ENCODE measurements at places on chromosomes 4 and X. TPM values are rescaled to one million over a fixed set of nuclear protein-coding genes. Genes with fewer than 3 reads are reported as not detected.

DNA sequence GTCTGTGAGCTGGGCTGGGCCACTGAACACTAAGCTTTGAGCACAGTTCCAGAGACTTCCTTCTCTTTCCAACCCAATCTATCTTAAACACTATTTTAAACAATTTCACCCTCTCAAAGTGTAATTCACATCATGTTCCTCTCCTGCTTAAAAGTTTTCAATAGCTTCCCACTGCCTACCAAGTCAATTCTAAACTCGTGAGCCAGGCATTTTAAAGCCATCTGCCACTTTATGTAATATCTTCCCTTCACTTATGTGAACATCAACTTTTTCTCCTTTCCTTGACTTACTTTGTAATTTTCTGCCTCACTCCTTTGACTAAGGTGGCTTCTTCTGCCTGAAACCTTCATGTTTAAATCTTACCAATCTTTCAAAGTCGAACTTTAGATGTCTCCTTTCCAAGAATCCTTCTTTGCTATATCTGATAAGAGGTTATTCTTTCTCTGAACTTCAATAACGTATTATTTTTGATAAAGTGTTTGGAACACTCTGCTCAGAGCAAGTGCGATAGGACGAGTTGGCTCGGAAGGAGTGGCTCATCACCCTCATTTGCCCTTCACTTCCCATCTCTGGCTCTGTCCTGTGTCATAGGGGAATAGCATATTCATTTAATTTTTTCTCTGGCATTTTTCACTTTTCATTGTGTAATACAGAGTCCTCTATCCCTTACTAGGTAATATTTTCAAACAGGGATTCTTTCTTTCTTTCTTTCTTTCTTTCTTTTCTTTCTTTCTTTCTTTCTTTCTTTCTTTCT, 13.0 kb upstream of the SPARCL1 start:
- DNase-seq: no peak

GRCh38 chr4:71558248-71558647, 219.4 kb downstream of the SLC4A4 start:
- no peak for DNase-seq

NPY2R gene
- not detected for total RNA-seq

DNA sequence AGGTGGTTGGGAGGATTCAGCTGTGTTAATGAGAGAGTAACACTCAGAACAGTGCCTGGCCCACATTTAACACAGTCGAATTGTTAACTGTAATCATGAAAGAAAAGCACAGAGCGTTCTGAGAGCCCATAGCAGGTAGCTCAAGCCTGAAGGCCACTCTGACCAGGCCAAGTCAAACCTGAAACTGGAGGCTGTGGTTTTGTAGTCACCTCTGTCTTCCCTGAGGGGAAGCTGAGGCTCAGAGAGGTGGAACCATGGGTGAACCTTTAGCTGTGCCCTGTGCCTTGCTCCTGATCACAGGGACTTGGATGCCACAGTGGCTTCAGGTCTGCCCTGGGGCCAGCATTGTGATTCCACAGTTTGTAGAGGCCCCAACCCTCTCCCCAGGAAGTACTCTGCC, 16.6 kb upstream of the UBA1 start:
- DNase-seq: no peak

- no peak for DNase-seq
Observed at GRCh38 chrX:26376037-26376708, 160.2 kb downstream of the MAGEB5 start.

DNA sequence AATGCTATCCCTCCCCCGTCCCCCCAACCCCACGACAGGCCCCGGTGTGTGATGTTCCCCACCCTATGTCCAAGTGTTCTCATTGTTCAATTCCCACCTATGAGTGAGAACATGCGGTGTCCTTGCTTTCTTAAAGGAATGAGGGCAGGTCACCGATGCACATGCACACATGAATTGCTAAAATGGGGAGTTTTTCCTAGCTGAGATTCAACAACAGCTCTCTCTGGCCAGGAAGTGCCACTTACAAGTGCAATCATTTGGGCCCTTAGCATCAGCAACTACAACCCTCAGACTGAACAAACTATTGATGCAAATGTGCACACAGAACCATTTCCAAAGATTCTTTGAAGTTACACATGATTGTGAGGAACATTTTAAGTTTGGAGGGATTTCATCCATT, 95.7 kb upstream of the IQCM start:
- no peak for DNase-seq

CTAG1B gene
- total RNA-seq: not detected

DNA sequence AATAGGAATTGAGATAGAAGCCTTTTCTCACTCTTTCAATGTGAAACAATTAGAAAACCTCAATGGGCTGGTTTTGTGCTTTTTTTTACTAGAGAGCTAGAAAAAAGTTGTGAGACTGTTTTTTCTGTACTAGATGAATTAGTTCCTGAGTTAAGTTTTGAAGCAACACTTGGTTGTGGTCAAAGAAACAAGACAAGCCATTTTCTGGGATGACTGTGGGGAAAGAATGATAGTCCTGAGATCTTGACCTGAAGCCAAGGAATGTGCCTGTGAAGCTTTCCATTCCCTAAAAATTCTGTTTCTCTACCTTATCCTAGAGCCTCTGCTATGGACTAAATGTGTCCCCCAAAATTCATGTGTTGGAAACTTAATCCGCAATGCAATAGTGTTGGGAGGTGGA, 157.8 kb upstream of the TLL1 start:
- no peak for DNase-seq

SPANXA1 gene
- not detected for total RNA-seq

GRCh38 chrX:96713303-96713702, 28.7 kb downstream of the DIAPH2 start:
- DNase-seq: no peak

- DNase-seq: no peak
Observed at GRCh38 chr4:2817137-2817536, 24.3 kb downstream of the SH3BP2 start.

- no peak for DNase-seq
Observed at GRCh38 chr4:132240081-132240480, 909.0 kb upstream of the PCDH10 start.

GRCh38 chr4:86302251-86302650, 57.6 kb downstream of the MAPK10 start:
- no peak for DNase-seq

DNA sequence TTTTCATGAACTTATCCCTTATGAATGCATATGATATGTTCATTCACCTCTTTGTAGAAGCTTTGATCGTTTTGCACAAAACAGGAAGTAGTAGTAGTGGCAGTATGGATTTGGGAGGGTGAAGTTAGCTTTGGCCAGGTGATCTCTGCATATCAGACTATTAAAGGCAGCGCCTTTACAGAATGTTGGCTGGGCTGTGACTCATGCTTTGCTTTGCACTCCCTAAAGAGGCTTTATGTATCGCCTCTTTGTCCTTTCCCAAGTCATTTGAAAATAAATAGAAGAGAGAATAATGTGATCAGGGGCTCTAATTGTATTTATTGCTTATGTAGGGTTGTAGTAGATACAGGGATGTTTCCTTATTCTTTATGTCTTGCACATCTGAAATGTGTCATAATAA, 50.4 kb downstream of the SHROOM3 start:
- no peak for DNase-seq

DNA sequence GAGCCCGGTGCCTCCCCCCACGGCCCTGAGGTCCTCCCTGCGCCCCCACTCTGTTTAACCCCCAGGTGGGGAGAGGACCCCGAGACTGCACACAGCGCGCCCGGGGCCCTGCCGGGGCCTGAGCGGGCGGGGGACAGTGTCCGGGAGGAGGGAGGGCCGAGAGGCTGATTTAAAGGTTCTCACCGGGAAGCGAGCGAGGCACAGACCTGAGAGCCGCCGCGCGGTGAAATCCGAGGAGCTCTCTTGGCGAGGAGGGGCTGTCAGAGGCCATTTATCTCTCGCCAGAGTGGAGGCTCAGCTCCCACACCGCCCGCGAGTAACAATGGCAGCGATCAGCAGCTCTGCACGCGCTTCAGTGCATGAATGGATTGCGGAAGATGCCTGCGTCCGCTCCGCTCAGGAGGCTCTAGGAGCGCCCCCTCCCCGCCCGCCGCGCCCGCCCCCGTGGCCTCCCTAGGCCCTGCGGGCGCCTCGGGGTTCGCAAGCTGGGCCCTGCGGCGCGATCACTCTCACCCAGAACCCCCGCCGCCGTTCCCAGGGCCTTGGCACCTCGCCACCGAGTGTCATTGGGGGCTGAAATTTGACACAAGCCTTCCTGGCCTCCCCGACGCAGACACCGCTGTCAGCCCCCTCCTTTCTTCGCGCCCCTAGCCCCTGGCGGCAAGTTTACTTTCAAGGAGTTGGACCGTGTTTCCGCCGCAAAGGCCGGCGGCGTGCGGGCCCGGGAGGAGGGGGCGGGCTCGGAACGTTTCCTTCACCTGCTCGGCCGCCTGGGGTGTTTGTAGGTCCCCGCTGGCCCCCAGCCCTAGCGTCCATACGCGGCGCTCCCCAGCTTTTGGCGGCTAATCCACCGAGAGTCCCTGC, 48.7 kb upstream of the BCOR start:
- DNase-seq: no peak

DNA sequence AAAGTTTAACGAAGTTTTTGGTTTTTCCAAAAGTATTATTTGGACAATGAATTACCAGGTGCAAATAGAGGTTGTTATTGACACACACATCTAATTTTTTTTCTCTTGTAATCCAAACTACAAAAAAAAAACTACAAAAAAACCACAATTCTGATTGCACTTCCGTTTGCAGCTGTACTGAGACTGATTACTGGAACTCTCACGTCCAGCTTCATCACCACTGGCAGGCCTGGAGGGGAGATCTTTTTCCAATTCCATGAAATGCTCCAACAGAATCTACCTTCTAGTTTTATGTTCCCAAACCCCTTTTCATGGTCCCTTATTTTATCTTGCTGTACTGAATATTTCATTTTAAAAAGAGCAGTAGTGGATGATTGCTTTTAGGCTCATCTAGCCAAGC, 1118.3 kb downstream of the C4orf33 start:
- no peak for DNase-seq

GRCh38 chr4:751676-752075, 46.0 kb downstream of the PCGF3 start:
- no peak for DNase-seq

DNA sequence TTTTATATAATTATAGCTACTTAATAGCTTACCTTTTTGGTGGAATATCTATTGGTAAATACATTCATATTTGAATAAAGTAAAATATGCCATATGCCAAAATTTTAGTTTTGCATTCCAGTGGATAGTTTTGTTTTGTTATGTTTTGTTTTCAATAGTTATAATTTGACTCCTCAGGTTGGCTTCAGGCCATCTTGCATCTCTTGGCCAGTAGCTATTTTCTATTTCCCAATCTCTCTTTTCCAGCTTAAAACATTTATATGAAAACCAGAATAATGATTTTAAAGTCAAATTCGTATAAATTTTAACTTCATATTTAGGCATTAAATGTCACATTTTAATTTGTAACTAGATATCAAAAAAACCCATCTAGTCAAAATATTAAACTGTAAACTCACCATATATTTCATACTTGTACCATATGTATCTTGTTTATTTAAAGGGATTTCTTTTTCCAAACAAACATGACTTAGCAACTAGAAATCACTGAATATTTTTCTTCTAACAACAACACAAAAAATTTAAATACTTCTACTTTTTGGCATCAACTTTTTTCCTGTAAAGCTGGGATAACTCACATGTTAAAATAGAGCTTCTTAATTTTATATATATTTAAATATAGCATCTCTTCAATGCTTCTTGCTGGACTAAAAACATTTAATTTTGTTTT, 1209.6 kb downstream of the PCDH7 start:
- no peak for DNase-seq

DNA sequence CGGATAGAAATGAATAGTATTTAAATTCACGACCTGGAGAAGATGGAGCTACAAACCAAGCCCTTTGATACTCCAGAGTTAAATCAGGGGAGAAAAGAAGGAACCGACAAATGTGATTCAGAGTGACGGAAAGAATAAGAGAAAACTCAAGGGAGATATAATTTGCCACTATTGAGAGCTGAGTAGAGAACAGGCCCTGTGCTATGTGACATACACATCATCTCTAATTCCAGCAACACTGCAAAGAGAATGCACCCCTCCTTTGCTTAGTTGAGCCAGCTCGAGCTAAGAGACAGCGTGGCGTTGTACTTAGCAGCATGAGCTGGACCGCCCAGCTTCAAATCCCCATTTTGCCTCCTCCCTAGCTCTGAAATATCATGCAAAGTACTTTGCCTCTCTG, 266.4 kb upstream of the TENM3 start:
- no peak for DNase-seq

CD38 gene
- 0.02 TPM for total RNA-seq

DNA sequence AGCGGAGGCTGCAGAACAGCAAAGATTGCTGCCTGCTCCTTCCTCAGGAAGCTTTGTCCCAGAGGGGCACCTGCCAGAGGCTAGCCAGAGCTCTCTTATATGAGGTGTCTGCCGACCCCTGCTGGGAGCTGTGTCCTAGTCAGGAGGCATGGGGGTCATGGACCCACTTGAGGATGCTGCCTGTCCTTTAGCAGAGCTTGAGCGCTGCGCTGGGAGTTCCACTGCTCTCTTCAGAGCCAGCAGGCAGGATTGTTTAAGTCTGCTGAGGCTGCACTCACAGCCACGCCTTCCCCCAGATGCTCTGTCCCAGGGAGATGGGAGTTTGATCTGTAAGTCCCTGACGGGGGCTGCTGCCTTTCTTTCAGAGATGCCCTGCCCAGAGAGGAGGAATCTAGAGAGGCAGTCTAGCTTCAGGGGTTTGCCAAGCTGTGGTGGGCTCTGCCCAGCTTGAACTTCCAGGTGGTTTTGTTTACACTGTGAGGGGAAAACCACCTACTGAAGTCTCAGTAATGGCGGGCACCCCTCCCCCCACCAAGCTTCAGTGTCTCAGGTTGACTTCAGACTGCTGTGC, 10.9 kb downstream of the DCK start:
- DNase-seq: no peak

DNA sequence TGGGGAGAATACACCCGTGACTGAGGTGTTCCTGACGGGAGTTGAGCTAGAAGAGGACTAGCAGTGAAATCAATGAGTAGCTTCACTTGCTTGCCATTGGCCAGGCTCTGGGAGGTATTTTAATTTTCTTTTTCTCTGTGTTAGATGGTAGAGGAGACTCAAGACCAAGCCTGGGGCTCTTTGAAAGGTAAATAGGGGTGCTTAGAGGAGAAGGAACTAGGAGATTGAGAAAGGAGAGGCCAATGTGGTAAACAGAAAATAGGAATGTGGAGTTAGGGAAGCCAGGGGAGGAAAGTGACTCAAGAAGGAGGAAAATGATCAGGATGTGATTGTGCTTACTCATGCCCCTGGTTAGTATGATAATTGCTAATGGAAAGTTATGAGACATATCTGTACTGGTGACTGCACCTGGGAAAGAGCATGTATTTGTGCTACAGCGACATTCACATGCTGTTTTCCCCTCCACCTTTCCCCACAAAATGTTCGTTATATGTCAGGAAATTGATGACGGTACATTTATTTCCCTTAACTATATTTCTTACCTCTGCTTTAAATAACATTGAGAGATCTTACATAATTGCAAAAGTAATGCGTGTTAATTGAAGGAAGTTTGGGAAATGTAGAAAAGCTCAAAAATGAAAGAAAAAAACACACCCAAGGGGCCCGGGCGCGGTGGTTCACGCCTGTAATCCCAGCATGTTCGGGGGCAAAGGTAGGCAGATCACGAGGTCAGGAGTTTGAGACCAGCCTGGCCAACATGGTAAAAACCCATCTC, 16.9 kb upstream of the LRBA start:
- DNase-seq: no peak

Measured in NCI-H460 (cell line).